Muscle of leg (tissue), 16 donors: ENCODE measurements at places on chromosomes 7 and 10.

DNA sequence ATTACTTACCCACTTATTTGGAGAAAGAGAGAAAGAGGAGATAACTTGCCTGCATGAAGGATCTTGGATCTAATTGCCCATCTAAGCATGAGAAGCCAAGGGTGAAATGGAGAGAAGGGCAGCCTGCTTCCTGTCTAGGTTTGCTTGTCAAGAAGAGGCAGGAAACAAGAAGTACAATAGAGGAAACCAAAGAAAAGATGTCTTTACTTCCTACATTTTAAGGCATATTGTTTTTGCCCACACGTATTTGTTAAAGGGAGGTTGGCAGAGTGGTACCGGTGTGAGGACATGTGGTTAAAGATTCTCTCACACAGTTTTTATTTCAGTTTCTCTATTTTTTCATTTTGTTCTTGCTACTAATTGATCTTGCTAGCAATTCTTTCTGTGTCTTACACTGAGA, 6.0 kb upstream of the TAS2R38 start:
- peak; percentile 22 for DNase-seq

- DNase-seq, result no peak
Observed at GRCh38 chr10:100970076-100970913, 991 bp downstream of the SEMA4G start.

GRCh38 chr7:131504157-131504899, 52.1 kb downstream of the PODXL start:
- DNase-seq, result no peak

DNA sequence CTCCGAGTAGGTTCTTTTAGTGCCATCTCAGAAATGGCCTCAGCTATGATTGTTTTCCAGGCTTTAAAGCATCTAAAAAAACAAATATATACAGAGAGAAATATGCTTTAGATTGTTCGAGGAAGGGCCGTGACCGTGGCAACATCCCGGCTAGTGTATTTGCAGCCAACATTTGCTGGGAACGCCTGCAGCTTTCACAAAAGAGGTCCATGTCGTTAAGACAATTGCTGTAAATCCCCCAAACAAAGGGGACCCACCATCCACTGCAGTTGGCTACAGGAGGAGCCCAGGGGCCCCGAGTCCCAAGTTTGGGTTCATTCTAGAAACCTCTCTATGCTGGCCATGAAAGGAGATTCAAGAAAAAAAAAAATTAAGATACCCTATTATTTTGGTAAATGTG, 152.8 kb upstream of the TCF7L2 start:
- DNase-seq, result peak; percentile 64

DNA sequence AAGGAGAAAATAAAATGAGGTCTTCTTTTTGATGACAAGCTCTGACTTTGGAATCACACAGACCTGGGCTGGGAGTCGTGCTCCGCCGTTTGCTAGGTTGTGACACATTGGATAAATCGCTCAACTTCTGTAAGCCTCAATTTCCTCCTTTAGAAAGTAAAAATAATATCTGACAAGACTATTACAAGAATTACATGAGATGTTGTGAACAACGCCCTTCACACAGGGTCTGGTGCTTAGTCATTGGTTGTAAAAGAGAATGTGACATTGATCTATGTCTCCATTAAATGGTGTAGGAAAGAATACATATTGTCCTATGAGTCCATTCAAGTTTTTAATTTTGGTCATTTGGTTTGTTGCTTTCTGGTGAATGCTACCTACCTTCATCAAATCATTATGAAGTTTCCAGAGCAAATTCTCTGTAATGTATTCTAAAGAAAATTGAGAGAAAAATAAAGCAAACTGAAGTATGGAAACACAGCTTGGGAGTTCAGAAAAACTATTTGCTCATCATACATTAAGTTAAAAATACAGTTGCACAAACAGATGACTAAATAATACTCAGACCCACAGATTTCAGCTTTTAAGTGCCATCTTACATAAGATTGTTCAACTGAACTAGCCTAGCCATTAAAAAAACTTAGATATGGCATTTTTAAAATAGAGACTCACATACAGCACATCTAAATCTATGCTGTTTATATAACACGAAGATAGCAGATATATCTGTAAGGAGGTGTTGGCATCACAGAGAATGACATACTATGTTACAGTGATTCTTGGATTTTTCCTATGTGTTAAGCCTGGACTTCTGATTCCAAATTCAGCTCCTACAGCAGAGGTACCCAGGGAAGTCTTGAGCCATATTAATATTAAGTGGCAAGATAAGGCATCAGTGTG, 12.3 kb upstream of the ADRB1 start:
- no peak for DNase-seq

GRCh38 chr7:908159-908581, 31.8 kb downstream of the GET4 start:
- DNase-seq, result no peak

DNA sequence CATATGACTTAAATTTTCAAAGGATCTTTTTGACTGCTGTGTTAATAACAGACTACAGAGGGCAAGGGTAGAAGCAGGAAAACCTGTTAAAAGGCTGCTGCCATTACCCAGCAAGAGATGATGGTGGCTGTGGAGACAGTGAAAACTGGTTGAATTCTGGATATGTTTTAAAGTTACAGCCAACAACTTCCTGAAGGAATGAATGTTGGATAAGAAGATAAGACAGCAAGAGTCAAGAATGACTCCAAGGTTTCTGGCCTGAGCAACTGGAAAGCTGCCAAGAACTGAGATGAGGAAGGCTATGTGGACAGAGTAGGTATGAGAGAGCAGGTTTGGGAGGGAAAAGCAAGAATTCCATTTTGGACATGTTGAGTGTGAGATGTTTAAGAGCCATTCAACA, 19.1 kb downstream of the CNOT4 start:
- DNase-seq, result peak; percentile 9

- DNase-seq, result no peak
Observed at GRCh38 chr7:2409745-2410414, 6.5 kb downstream of the CHST12 start.

DNA sequence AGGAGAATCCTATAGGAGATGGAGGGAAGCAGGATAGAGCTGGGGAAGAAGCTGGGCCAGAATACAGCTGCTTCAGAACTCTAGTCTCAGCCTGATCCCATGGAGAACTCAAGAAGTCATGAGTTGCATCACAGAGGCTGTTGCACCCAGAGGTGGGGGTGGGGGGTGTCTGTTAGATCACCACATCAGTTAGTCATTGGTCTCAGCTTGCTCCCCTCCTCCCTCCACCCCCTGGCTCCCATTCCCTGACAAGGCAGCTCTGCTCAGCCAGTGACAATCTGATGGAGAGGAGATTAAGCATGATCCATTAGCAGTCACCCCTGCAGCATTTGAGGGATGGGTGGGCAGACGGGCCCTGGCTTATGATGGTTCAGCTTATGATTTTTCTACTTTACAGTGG, 58.4 kb upstream of the FGL2 start:
- no peak for DNase-seq

GRCh38 chr7:105250706-105251105, 138.0 kb downstream of the SRPK2 start:
- no peak for DNase-seq

- DNase-seq, result no peak
Observed at GRCh38 chr7:152553671-152554317, 118.0 kb upstream of the KMT2C start.

DNA sequence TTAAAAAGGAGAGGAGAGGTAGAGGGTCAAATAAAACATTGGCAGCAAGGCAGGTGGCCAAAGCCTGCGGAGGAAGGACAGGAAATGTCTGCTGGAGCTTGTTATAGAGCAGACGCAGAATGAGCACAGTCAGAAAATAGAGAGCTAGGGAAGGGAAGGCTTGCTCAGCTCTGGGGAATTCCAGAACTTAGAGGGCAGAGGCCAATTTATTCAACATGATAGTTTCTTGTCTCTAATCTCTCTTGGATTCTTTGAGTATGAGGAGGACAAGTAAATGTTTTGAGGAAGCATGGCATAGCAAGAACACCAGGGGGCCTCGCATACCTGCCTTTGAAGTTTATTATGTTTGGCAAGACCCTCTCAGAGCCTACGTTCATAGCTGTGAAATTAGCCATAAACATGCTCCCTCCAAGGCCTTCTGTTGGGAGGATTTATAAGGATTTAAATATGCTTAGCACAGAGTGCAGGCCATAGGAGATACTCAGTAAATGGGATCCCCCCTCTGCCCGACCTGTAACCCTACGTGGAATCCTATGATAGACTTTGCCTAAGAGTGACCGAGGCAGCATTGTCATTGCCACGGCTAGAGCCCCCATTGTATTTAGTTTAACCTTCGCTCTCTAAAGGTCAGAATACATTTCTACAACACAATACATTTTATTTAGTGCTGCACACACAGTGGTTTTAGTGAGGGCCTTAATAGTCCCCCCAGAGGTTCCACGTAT, 293.9 kb downstream of the CCDC3 start:
- peak; percentile 67 for DNase-seq

DNA sequence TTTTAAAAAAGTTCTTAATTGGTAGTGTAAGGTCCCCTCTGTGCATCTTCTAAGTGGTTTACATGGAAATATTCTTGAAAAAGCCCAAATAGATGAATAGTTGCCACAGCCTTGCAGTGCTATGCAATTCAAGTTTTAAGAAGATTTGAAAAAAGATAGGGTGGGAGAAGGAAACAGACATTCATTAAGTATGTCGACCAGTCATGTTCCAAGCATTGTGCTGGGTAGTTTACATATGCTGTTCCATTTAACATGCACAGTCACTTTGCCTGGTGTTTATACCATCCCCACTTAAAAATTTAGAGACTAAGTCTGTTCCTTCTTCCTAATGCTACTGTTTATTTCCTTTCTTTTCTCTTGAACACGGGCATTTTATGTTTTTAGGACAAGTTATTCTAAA, 28.1 kb upstream of the NAMPT start:
- DNase-seq, result no peak

DNA sequence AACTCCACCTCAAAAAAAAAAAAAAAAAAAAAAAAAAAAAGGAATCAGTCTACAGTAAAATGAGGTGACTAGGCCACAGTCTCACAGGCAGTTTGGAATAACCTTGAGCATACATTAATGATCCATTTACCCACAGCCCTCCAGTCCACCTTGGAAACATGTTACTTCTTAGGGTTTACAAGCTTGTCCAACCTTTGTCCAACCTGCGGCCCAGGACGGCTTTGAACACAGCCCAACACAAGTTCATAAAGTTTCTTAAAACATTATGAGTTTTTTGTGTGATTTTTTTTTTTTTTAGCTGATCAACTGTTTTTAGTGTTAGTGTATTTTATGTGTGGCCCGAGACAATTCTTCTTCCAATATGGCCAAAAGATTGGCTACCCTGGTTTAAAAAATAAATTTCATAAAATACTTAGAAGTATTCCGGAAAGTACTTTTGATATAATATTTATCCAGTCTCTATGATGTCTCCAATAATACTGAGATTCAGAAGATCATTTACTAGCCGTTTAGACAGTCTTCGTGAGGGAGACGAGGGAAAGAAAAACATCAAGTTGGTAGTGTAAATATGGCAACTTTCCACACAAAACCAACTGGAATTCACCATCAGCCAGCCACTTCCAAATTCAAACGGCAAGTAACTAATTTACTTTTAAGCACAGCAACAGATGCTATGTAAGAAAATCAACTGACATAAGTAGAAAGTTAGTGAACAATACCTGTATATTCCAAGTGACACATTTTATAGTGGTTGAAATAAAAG, 9.9 kb downstream of the BAZ1B start:
- DNase-seq, result no peak

- DNase-seq, result no peak
Observed at GRCh38 chr10:8502573-8502972, 448.1 kb downstream of the GATA3 start.

DNA sequence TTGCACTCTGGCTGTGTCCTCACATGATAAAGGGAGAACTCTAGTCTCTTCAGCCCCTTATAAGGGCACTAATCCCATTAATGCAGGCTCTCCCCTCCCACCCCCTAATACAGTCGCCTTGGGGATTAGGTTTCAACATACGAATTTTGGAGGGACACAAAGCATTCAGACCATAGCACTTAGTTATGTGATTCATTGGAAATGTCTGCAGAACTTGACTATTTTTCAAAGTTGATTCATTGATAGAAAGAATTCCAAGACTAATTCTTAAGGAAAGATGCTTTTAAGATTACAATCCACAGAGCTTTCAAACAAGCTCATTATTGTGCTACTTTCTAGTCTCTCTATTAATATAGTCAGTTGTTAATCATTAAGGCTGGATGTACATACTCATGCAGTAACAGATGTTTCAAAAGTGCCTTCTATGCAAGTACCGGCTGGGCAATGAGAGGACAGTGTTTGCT, 85.3 kb upstream of the RPA3 start:
- DNase-seq, result no peak

DNA sequence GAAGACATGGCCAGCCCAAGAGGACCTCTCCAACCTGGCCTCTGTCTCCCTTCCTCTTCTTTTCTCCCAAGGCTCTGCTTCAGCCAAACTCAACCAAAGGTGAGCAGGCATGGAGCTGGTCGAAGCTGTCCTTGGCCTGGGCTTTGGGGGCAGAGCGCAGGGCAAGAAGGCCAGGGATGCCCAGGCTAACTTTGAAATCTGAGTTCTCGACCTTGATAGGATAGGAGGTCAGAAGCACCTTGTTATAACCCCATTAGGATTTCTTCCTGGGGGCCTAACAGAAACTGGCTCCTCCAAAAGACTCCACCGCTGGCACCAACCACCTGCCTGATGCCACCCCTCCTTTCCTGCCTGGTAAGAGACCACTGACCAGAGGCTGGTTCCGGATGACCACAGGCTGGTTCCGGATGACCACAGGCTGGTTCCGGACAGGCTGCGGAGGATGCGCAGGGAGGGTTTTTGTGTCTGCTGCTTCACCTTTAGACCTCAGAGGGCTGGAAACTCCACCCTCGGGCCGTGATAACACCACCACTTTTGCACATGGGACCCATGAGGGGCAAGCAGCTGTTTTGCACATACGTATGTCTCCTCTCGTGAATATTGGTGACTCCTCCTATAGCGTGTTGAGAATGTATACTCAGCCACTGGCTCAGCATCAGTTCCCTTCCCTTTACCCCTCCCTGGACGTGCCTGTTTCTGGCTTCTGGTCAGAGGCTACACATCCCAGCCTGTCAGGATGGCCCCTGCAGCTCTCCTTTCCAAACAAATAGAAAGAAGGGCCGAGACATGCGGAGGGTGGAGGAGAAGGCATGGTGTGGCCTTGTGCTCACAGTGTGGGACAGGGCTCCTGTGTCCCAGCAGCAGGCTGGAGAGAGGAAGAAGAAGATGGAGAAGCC, 140.1 kb downstream of the DNAJB6 start:
- DNase-seq, result no peak

DNA sequence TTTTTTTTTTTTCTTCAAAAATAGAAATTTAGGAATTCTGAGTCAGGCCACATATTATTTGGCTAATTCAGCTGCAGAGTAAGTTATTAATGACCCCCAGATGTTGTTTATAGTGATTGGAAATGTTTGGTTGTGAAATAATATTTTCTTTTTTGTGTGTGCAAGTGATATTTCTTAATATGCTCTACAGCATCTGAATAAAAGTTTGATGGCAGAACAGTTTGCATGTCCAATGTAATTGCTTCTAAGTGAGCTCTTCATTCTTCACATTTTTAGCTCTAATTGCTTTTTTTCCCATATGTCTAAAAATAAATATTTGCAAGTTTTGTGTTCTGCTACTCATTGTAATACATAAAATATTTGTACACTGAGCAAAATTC, 116.0 kb downstream of the ARID5B start:
- DNase-seq, result peak; percentile 79
